NCI-H226 (cell line): ENCODE measurements at places on chromosomes 3 and 15.

DNA sequence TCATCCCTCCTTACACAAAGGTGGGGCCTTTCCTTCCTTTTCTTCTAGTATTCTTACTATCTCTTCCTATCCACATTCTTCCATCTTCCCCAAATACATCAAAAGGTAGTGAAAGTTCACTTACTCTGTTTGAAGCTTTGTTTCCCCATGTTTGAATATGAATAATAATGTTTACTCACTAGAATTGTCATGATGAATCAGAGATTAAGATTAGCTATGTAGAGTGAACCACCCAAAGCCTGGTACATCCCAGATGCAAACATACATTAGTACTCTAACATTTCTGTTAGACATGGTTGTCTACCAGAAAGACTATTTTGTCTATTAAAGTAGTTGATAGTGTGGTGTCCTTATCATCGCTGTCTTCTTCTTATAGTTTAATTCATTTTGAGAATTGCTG is 327.1 kb upstream of the TBC1D5 start:
- no peak for DNase-seq

DNA sequence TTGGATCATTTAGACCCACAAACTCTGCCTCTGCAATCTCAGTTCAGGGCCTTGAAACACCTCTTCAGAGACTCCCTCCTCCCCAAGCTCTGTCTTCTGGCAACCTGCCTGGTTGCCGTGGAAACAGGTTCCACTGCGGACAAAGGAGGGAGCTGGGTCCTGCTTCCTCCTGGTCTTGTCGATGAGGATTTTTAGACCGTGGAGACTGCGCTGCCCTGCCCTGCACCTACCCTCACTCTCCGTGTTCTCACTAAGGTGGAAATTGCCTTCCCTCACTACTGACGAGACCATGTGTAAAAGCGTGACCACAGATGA is at the start of gene RTP1:
TSS of gene RTP1 (plus strand) at position 152 of the 315 bp plus-strand sequence. CDS start at position 182, 30 bp downstream.
- no peak for DNase-seq

GRCh38 chr15:33955945-33956344 is 12.4 kb upstream of the CHRM5 start:
- DNase-seq, result no peak

GRCh38 chr15:70195587-70196305 is 98.0 kb upstream of the TLE3 start:
- peak; percentile 100 for DNase-seq

- DNase-seq, result no peak
Observed at GRCh38 chr15:78702609-78703333, 61.8 kb upstream of the CHRNB4 start.

DNA sequence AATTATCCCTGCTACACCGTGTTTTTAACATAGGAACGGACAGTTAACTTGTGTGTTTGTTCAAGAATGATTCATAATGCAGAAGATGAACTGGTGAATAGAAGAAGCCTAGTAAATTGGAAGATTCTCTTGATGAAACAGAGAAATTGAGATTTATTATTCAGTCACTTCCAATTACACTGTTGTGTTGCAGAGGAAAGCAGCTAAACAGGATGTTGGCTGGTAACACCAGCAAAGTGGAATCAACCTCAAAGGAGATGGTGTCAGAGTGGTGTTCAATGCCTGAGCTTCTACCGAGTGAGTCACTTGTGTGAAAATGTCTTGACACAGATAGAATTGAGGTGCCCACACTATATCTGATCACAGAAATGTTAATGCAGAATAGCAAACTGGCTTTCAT is 399.6 kb downstream of the LPP start:
- DNase-seq, result no peak

DNA sequence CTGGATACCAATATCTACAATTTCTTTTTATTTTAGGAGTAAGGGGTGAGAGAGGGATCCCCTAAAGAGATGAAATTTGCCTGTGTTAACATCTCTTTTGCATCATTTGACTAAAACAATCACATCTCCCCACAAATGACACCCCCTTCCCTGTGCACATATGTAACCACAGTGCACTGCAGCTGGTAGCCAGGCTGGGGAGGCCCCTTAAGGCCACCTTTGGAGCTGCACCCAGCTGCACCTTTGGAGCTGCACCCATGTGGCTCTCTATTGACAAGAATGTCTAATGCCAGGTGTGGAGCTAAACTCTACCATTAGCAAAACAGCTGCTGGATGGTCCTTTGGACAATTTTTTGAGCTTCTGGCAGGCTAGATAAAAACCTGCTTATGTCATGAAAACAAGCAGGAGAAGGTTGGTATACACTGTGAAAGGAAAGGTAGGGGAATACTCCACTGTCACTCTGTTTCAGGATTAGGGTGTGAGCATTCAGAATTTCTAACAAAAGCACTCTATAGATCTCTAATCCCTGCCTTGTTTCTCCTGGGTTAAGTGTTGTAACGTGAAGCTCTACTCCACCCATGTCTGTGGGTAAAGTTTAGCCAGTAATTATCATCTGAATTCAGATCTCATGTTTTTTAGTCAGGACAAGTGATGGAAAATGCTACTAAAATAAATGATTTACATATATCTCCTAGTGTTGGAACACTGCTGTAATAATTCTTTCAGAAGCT is 52.1 kb downstream of the TFG start:
- DNase-seq, result no peak

DNA sequence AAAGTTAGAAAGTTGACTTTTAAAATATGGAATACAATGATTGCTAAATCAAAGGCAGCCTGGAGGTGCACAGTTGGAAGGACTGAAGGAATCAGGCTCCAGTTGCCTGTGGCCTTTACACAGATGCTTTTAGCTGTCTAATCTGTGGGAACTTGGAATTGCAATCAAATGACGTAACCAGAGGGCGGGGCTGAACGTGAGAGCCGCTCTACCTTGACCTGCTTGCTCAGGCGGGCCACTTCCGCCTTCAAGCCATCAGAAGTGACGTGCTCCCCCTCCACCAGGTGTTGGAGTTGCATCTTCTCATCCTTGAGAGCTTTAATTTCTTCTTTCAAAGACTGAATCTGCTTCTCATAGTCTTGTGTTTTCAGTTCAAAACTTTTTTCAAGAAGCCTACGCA is 37.7 kb upstream of the GNB5 start:
- peak; percentile 72 for DNase-seq

GRCh38 chr15:81327516-81327915 is 3.6 kb upstream of the STARD5 start:
- DNase-seq, result peak; percentile 93

DNA sequence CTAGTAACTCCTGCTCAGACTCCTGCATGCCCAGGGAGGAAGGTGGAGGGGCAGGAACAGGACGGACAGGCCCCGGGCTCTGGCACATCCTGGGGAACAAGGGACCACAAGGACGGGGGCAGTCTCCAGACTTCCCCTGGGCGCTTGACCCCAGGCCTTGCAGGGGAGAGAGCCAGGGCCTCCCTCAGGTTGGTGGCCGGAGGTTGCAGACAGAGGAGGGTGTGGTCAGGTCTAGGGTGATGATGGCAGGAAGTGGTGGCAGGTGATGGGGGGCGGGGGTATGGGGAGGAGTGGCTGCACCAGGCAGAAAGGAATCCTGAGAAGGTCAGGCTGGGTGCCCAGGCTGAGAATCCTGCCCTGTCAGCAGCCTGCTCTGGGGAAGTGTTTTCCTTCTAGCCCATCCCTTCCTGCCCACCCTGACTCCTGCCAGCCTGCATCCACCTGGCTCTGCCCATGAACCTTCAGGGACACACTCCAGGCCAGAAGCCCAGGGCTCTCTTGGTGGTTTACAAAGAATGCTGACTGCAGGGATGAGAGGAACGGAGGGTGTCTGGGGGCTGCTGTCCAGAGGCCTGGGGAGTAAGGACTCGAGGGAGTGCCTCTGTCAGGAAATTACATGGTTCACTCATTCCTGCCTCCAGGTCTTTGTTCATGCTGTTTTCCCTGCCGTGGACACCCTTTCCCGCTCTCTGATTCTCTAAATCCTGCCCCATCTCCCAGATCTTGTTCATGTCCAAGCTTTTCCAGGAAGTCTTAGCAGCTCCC is 15.8 kb downstream of the LOXL1 start:
- DNase-seq, result peak; percentile 89

DNA sequence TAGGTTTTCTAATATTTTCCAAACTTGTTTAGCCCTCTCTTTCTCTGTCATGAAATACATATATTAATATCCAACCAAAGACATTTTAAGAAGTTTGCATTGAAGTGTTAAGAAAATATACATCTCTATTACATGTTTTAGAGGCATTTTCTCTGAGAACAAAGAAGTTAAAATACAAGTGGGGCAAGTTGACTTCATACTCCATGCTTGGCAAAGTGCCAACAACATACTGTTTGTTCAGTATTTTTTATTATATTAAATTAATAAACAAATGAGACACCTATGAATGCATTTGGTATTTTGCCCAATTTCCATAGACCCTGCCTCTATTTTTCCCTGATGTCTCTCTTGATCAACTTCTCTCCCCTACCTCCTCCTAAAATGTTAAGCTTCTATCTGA is 232.8 kb upstream of the MRPL3 start:
- no peak for DNase-seq

DNA sequence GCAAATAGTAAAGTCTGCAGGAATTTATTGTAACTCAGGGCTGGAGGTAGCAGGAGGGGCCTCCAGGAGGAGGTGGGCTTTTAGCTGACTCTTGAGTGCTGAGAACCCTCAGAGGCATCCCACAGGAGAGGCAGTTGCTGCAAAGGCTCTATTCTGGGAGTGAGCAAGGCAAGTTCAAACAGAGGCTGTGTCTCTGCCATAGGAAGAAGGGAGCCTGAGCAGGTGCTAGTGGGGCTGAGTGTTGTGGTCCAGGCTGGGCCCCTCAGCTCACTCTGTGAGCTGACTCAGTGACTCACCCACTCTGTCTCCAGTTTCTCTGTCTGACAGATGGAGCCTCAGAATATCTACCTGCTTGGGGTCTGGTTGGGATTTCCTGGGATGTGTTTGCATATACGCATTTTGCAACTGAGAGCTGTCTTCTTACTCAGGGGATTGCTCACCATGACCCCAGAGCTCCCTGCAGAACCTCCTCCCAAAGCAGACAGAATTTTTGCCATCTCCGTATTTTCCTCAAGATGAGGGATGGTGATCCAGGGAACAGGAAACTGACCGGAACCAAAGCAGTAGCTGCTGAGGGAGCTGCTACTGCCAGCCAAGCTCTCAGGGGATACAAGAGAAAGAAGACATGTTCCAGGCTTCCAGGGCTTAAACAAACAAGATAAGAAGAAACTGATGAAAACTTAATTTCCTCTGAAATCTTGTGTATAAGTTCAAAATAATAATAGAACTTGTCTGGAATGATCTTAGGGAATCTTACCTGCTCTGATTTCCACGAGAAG is 13.6 kb upstream of the NOX5 start:
- no peak for DNase-seq

GRCh38 chr15:76983590-76984375 is 11.1 kb upstream of the PSTPIP1 start:
- DNase-seq, result no peak

GRCh38 chr3:152196782-152197181 is 71.9 kb upstream of the MBNL1 start:
- DNase-seq, result no peak

DNA sequence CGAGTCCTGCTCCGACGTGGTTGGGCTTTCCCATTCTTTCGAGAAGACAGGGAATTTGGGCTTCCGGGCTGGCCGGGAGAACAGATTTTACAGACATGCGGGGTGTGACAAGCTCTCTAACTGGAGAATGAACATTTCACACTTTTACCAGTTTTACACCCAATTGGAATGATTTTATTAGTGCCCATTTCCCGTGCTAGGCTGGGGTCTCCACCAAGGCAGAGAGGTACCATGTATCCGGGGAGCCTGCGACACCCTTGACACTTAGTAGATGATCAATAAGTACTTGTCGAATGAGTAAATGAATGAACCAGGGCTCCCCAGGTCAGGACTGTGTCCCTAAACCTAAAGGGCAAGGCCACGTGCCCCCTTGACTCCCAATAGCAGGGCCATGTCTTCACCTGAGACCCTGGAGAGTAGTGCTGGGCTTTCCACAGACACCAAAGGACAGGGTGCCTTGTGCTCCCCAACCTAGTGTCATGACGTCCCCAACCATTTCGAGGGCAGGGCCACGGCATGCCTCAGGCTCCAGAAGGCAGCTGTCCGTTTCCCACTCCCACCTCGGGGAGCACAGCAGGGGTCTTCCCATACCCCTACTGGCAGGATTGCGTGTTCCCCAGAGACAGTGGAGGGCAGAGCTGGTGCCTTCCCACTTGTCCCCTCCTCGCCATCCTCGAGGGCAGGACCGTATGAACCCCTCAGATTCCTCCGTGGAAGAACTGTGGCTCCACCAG is 679 bp upstream of the MYD88 start:
- no peak for DNase-seq

DNA sequence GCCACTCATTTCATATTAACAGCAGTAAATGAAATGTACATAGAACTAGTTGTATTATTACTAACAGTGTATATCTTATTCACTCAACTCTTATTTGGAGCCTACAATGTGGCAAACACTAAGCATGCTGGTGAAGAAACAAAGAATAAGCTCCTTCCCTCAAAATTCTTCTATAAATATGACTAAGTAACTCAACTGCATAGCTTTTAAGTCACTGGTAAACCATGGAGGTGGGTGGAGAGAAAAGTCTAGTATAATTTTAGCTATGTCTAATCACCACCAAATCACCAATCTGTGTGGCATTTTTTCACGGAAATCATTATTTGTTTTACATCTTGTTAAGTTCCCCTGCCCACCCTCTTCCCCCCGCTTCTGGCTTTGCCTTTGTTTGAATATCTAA is 17.5 kb downstream of the COPS2 start:
- DNase-seq, result no peak

- DNase-seq, result no peak
Observed at GRCh38 chr3:186964616-186965015, 34.3 kb downstream of the ST6GAL1 start.
